ENCODE measurements at places on chromosomes 11 and 22.
A peak's percentile ranks its signal among the peaks of the same experiment; 100 is the strongest.

DNA sequence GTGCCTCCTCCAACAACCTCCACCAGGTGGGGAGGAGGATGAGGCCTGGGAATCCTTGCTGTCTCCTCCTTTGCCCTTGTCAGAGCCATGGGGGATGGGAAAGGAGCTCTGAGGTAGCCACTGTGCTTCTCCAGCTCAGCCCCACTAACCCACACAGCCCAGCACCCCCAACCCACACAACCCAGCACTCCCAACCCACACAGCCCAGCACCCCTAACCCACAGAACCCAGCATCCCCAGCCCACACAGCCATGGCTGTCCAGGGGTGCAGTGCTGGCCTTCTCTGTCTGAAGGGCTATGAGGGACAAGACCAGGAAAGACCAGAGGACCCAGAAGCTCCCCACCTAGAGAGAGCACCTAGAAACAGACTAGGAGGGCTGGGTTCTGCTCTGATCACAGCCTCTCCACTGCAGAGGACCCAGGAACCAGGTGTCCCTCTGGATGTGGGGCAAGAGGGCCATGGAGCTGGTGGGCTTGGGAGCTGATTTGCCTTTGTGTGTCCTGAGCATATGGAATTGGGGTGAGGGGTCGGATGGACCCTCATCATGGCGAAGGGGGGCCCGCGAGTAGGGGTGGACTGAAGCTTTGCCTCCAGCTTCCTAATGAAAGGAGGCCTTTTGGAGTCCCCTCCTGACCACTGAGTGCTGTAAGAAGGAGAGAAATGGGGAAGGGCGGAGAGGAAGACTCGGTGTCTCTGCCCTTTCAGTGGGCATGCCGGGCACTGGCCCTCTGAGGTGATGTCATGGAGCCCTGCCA is 117.6 kb upstream of the THY1 start:
- no peak for DNase-seq

DNA sequence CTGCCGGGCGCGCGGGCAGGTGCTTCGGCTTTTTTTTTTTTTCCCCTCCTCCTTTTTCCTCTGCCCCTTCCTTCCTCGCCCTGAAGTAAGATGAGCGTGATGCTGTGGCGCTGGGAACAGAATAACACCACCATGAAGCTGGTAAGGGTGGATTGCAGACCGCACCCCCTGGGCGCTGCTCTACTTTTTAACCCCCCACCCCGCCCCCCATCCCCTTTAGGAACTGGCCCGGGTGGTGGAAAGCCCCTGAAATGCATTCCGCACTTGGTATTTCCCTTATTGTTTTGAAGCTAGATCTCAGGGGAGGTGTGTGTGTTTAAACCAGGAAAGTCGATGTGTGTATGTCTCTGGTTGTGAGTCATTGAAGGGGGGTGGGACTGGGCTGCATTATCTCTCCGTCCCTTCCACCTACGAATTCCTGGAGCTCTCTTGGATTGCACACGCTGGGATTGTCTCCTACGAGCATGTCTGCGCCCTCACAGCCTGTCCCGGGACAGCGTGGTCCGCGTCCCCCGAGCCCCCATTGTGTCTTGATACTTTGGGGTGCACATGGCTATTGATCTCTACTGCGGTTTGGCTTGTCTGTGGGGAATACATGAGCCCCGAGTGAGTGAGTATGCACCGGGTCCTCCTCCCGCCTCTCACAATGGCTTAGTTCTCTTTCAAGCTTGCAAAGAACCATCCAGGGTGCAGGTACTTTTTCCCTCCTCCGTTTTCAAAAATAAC is 64.9 kb downstream of the NAV2 start:
- no peak for DNase-seq

DNA sequence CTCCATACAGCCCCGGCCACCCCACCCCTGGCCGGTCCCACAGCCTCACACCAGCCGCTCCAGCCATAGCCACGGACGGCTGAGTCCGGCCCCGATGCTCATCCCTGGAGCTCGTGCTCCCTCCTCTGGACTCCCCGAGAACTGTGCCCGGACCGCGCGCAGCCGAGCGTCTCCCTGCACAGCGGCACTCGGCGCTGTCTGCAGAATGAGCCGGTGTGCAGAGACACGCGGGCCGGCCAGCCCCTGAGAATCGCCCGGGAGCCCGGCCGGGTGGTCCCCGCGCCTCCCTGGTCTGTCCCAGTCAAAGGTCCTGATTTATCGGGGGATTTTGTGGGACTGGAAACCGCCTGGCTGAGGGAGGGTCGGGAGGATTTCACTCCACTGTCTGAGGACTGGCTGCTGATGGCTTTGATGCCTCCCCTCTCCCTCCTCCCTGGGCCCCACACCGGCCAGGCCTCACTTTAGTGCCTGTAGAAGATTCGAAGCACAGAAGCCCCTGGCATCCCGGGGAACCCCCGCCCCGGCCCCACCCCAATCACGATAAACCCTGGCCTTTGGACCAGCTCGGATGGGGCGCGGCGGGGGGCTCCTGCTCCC is 102.7 kb downstream of the BRD1 start:
- peak; percentile 40 for DNase-seq

- no peak for DNase-seq
Observed at GRCh38 chr11:93132836-93133235, 65.0 kb downstream of the SLC36A4 start.

DNA sequence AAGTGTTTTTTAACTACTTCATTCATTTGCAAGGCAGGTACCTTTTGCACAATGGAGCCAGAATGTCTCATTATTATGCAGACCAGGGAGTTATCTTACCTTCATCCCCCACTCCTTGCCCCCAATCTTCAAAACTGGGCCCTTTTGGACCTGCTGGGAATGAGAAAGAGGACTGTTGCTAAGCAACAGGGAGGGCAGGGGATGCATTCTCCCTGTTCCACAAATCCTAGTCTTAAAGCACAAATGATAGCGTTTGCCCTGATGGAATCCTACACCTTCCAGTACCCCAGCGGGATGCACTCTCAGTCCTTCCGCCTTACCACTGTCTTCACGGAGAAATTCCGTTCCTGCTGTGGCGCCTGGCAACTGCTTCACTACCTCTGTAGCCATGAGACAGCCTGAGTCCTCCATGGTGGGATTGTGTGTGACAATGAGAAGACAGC is 4.1 kb upstream of the KCNJ1 start:
- DNase-seq, result no peak

DNA sequence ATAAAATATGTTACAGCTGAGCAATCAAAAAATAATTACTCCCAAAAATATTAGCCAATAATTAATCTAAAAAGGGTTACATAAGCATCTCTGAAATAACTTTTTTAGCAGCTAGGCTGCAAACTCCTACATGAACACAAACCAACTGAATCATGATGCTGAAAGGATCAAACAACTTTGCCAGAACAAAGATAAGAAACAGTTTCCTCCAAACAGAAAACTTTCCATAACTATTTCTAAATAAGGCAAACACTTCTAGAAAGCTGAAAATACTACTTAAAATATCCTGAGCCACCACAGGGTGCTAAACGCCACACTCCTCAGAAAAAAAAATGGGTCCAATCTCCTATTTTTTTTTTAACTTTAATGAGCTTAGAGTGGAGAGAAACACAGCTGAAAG is 68.6 kb upstream of the ARHGAP32 start:
- no peak for DNase-seq

DNA sequence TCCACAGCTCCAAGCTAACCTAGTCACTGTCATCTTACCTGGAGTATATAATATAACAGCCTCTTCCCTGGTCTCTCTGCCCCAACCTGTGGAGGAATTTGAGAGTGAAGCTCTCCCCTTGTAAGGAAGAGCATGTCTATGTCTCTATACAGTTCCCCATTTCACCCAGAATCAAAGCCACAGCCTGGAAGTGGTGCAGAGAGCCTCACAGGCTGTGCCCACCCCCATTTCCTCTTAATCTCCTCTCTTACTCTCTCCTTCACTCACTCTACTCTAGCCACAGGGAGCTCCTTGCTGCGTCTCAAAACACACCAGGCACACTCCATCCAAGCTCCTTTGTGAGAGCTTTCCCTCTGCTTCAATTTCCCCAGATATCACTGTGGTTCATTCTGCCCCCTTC is 302.5 kb upstream of the ISX start:
- DNase-seq, result no peak

GRCh38 chr11:36899800-36900199 is 301.8 kb upstream of the RAG2 start:
- no peak for DNase-seq

DNA sequence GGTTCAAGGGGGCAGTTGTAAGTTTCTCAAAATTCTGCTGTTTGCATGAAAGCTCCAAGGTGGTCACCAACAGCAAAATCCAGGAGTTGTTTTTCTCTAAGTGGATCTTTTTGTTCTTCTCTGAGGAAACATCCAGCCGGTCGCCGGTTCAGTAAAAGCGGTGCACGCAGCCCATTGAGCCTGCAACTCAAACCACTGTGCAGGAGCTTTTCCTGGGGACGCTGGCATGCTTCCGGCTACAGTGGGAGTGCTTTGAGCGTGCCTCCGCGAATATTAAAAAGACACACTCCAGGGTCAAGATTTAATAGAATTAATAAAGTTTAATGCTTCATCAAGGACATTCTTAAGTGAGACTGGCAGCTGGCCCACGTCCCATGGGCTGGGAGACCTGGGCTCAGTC is 25.4 kb downstream of the IGF2 start:
- no peak for DNase-seq

DNA sequence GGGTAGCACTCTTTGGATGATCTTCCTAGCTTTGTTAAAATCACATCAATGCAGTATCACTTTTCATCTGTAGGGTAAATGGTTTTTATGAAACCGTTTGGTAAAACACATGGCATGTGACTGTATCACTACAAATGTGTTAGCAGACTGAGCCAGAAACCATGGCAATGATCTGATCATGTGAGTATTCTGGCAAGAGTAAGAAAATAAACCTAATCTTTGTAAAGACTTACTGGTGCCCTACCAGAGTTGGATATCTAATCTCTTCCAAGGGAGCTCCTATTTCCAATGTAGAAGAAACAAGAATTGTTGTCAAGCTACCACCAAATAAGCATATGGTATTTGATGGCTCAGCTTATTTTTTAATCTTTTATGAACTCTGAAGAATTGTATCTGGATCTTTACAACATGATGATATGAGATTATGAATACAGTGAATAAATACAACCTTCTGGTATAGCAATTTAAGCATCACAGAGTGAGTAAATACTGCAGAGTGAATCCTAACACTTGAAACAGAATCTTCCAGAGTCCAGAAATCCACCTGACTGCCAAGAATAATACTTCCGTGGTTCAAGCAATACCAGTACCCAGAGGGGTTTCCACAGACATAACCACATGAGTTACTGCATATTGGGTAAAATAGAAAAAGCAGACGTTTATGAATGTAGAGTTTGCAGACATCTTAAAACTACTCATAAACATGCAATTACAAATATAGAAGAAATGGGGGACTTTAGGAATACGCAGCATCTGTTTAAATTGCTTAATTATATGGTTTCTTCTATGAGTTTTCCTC is 238.8 kb downstream of the TTC28 start:
- no peak for DNase-seq

GRCh38 chr11:3832816-3833215 is 7.9 kb downstream of the RHOG start:
- no peak for DNase-seq

DNA sequence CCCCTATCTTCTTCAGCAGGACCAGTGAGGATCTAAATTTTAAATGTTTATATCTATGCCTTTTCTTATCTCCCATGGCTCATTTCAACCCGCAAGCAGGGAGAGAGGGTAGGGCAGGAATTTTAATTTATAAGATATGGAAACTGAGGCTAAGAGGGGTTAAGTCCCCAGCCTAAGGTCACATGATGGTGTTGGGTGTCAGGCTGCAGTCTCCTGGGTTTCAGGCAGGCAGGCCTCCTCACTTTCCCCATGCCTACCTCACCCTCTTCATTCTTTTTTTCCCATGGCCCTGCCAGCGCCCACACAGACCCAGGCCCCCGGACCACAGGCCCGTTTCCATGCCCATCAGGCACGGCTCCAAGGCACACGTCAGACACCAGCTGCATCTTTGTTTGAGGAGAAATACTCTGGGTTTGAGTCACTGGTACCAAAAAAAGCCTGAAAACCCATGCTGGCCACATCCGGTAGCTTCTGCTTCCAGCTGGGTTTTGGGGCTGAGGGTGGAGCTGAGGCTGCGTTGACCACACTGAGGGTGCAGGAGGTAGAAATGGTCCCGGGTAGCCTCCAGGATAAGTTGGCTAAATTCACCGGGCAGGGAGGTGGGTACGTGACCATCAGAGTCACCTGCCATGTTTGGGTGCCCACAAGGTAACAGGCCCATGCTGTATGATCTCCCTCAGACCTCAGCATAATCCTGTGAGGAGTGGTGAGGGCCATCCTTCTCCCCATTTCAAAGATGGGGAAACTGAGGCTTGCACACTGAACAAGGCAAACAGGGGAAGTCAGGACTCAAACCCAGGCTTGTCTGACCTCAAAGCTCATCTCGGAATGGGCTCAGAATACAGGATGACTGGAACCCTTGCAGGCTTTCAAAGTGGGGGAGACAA is 7.5 kb downstream of the CRYBB1 start:
- no peak for DNase-seq

DNA sequence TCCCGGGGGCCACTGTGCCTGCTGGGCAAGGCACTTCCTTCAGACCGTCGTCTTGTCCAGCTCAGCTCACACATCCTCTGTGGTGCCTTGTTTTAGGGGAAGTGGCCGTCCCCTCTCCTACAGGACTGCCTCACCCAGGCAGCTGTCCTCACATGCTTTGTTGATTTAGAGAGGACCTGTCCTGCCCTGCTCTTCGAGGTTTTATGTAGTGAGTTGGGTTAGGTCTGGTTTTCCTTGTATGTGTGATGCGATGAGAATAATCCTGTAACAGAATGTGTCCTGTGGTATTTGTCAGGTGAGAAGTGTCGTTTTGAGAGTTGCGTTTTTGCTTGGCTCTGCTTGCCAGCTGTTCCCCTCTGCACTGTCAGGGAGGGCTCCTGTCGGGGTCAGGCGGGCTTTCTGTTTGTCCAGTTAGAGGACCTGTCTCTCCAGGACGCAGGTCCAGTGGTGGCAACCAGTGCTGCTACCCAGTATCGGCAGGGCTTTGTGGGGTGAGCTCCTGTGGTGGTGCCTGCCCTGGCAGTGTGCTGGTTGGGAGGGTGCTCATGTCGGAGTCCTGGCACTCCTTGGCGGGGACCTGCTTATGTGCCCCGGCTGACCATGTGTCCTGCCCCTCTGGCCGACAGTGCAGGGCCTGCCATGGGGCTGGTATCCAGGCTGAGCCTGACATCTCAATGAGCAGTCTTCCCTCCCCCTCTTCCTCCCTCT is 41.3 kb downstream of the MUC6 start:
- DNase-seq, result no peak

GRCh38 chr22:46515208-46516111 is 22.0 kb downstream of the CELSR1 start:
- DNase-seq, result no peak

DNA sequence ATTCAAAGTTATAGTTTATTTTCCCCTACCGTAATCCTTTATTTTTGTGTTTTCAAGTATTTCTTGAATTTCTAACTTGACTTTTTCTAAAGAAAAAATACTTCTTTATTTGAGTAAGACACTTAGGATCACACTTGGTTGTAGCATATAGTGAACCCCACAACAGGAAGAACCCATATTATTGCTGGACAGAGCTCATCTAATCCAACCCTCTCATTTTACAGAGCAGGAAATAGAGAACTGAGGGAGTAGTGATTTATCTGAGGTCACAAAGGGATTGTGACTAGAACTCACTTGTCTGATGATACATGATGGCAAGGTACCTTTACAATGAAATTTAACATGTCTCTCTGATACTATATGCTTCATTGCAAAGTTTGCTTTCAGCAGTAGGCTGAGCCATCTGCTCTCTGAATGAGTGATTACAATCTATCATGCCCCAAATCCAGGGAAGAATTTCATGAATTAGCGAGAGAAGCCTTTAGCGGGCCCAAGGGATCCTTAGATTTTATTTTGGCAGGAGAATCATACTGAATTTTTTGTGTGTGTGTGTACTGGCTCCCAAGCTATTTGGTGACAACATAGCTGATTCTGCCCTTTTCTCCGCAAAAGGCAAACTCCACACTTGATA is 9.8 kb downstream of the SLC17A6 start:
- no peak for DNase-seq
